Activated CD4-positive, alpha-beta T cell treated with anti-CD3 and anti-CD28 coated beads for 24 hours (primary cell): ENCODE measurements at places on chromosomes 5 and 9.

- DNase-seq: peak; percentile 76
Observed at GRCh38 chr9:129460323-129461261, 160.3 kb downstream of the C9orf50 start.

DNA sequence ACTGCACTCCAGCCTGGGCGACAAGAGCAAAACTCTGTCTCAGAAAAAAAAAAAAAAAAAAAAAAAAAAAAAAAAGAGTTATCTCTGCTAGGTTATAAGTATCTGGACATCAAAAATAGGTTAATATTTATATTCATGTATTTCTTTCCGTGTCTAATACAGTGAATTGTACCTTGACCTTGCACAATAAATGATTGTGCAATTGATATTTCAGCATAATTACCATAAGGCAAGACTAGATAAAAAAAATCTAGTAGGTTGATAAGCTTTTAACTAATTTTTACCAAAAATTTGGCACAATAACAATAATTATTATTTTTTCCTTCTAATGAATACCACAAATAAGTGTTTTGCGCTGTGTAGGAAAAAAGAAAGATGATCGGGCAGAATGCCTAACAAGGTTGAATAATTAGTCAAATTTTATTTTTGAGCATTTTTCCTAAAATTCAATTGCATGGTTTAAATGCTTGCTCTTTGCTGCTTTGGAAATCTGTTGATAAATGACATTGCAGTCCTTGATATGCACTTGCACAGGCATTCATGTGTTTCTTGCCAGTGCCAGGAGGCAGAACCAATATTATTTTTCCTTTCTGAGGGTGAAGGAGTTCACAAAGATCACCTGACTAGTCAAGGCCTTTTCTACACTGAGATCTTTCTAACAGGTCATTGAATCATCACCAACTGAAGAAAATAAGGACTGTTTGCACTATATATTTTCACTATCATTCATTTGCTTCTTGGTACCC, 127.5 kb downstream of the ARRDC3 start:
- DNase-seq: no peak

DNA sequence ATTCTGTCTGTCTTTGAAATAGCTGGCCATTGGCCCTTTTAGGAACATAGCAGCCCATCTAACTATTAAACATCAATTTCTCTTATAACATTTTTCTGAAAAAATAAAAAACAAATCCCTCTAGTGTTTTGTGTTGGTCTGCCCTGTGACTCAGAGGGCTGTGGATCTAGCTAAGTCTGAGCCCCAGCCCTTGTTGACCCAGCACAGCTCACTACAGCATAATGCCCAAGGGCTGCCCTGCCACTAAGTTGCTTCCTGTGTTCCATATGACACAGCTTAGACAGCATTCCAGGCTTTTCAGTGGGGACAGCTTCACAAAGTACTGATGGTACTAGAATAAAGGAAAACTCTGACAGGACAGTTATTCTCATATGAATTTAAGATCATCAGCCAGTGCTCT, 136.0 kb downstream of the SCAMP1 start:
- no peak for DNase-seq

DNA sequence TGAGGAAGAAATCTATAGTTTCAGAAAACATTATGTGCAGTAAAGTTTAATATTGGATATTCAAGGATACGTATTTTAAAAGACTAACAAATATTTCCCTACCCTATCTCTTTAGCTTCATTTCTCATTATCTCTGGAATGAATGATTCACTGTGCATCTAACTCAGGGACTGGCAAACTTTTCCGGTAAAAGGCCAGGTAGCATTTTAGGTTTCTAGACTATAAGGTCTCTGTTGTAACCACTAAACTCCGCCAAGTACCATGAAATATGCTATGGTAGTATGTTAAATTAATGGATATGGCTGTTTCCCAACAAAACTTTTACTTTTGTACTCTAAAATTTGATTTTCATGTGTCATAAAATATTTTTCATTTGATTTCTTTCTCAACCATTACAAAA, 13.2 kb downstream of the FEM1C start:
- no peak for DNase-seq

DNA sequence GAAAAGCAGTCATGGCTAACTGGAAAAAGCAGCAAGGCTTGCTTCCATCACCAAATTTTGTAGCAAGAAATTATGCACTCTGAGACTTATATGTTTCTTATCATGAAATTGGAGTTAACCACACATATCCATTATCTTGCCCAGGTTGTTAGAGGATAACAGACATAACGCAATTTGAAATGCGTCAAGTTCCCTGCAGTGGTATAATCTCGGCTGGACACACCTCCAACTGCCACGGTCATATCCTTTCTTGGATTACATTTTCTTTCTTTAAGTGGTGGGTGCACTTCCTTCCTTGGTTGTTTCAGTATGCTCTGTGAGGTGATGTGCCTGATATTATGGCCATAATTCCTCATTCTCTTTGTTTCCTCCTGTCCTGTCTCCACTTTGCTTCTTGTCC, 695.0 kb upstream of the DMAC1 start:
- DNase-seq: no peak
